ENCODE measurements at places on chromosomes 2 and 18. TPM values are rescaled to one million over a fixed set of nuclear protein-coding genes. Genes with fewer than 3 reads are reported as not detected.
A peak's percentile ranks its signal among the peaks of the same experiment; 100 is the strongest.

DNA sequence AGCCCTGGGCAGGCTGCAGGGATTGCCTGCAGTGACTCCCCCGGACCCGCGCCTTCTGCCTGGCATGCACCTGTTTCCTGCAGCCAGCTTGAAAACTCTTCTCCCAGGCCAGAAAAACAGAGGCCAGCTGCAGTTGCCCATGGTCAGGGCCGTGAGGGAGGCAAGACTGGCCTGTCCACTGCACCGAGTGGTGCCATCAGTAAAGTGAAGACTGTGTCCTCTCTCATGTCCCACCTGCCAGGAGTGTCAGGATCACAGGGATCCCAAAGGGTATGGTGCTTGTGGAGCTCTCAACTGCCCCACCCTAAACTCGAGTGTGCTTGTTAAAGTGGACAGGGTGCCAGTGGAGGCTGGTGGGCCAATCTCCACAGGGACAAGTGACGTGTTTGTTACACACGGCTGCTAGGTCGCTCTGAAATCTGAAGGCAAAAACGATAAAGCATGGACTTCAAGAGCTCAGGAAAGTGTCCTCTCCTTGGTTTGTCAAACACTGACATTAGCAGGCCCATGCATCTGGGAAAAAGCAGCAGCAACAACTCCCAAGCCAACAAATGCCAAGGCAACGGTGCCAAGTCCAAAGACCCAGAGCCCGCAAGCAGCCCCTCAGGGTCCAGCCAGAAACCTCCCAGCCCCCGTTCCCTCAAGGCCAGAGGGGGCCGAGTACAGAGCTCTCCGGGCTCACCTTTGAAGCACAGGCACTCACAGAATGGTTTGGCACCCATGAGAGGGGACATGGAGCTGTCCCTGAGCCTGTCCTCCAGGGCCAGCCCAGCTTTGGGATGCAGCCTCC is 213.2 kb downstream of the HDAC4 start:
- no peak overlapping the region for H3K27ac ChIP-seq
- H3K4me1 ChIP-seq, result peaks cover 4% of the 10 kb centered on the region
- H3K36me3 ChIP-seq, result peaks cover 26% of the 10 kb centered on the region
- no peak for DNase-seq

- H3K27me3 ChIP-seq, result no peaks in the 10 kb centered on the region
- H3K27ac ChIP-seq, result no peak overlapping the region
- no peaks in the 10 kb centered on the region for H3K4me1 ChIP-seq
- H3K4me3 ChIP-seq, result no peak overlapping the region
These were observed 11.8 kb upstream of the CATIP start for GRCh38 chr2:218344755-218345417.

DNA sequence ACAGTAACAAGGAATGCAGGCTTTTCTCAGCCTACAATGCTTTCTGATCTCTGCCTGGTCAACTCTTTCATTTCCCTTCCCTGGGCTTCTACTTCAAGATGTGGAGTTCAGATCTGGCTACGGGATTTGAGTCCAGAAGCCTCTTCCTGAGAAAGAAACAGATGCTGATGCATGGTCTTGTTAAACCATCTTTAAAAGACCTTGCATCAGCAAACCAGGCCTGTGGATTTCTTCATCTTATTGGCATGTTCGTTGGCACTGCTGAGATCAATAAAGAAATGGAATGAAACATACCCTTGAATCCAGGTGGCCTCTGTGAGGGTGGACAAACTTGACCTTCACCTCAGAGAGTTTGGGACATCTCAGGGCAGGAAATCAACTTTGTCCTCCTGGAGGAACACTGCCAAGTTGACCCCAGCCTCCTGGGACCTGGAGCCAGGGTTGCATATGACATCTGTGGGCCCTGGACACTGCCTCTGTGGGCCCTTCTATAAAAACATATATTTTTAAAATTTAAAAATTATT is 21.4 kb downstream of the IGFBP2 start:
- H3K4me3 ChIP-seq, result no peak overlapping the region
- no peak overlapping the region for H3K27ac ChIP-seq
- no peak for DNase-seq
- no peaks in the 10 kb centered on the region for H3K4me1 ChIP-seq

- H3K4me1 ChIP-seq, result no peaks in the 10 kb centered on the region
- no peak for DNase-seq
- H3K27me3 ChIP-seq, result peaks cover 3% of the 10 kb centered on the region
- H3K36me3 ChIP-seq, result no peaks in the 10 kb centered on the region
These were observed 421.3 kb upstream of the MMADHC start for GRCh38 chr2:150008901-150009300.

DNA sequence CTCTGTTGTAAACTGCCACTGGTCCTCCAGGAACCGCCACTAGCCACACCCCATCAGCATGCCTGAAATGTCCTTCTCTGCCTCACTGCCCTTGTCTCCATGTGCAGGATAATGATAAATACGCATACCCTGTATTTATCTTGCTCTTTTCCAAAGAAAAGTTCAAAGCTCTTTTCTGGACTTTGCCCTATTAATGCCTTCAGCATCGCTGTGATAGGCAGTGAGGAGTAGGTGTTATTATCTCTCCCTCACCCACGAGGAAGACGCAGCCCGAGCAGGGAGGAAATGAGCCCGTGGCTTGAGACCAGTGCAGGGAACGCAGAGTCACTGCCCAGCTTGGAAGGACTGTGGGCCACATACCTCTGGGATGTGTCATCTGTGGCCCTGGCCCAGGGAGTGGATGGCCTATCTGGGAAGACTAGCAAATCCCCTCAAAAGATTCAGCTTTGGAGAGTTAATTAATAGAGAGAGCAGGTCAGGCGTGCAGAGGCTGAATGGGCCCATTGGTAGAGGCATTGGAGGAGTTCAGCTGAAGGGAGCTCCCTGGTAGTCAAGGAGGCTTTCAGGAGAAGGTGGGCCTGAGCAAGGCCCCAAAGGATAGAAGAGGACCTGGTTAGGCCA is 39.5 kb upstream of the MCFD2 start:
- H3K4me3 ChIP-seq, result no peak overlapping the region
- peaks cover 11% of the 10 kb centered on the region for H3K4me1 ChIP-seq
- no peak for DNase-seq
- no peaks in the 10 kb centered on the region for H3K27me3 ChIP-seq
- H3K36me3 ChIP-seq, result peaks cover 39% of the 10 kb centered on the region
- H3K27ac ChIP-seq, result no peak overlapping the region

- H3K4me1 ChIP-seq, result no peaks in the 10 kb centered on the region
- DNase-seq, result no peak
- no peak overlapping the region for H3K27ac ChIP-seq
- no peaks in the 10 kb centered on the region for H3K27me3 ChIP-seq
- no peak overlapping the region for H3K4me3 ChIP-seq
- no peaks in the 10 kb centered on the region for H3K36me3 ChIP-seq
These were observed 20.1 kb downstream of the TMEM17 start for GRCh38 chr2:62485761-62486438.

DNA sequence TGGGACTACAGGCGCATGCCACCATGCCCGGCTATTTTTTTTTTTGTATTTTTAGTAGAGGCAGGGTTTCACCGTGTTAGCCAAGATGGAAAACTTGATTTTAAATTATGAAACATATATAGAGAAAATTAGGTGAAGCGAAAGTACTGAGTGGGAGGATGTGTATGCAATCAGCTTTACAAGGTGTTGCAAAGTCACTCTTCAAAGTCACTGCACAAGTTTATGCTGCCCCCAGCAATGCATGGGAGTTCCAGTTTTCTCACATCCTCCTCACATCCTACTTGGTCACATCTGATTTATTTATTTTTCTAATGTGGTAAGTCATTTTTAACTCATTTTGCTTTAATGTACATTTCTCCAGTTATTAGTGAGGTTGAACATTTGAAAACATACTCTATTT is 49.2 kb upstream of the CHN1 start:
- H3K27me3 ChIP-seq, result no peaks in the 10 kb centered on the region
- H3K4me1 ChIP-seq, result no peaks in the 10 kb centered on the region
- no peak for DNase-seq
- H3K36me3 ChIP-seq, result peaks cover 12% of the 10 kb centered on the region
- no peak overlapping the region for H3K27ac ChIP-seq

GRCh38 chr18:31598021-31598805 is 6.5 kb downstream of the TTR start:
- H3K27me3 ChIP-seq, result peaks cover 6% of the 10 kb centered on the region
- no peaks in the 10 kb centered on the region for H3K36me3 ChIP-seq
- H3K27ac ChIP-seq, result no peak overlapping the region

GRCh38 chr18:73681912-73682311 is 465.7 kb downstream of the FBXO15 start:
- H3K4me1 ChIP-seq, result no peaks in the 10 kb centered on the region
- H3K4me3 ChIP-seq, result no peak overlapping the region
- H3K36me3 ChIP-seq, result no peaks in the 10 kb centered on the region
- H3K27ac ChIP-seq, result no peak overlapping the region

GRCh38 chr2:96485751-96486651 is 19.2 kb downstream of the NEURL3 start:
- no peaks in the 10 kb centered on the region for H3K27me3 ChIP-seq
- peaks cover 49% of the 10 kb centered on the region for H3K4me1 ChIP-seq
- H3K36me3 ChIP-seq, result peaks cover 15% of the 10 kb centered on the region
- peak overlapping the region; percentile 99 for H3K27ac ChIP-seq
- peak overlapping the region; percentile 97 for H3K4me3 ChIP-seq

DNA sequence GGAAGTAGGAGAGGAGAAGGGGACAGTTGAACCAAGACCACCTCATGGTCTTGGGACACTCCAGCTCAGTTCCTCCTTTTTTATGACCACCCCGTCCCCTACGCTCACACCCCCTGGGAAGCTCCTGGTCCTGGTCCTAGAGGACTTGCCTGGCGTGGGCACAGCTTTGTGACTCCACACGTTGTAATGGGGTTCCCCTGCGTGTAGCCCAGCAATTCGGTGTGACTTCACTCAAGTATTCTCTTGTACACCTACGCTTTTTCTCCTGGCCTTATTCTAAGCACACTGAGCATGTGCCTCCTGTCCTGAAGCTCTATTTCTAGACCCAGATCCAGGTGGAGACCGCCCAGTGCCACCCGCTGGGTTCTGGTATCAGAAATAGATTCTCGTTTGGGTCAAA is 36.1 kb upstream of the B3GNT7 start:
- H3K4me3 ChIP-seq, result no peak overlapping the region
- H3K27me3 ChIP-seq, result no peaks in the 10 kb centered on the region
- peaks cover 8% of the 10 kb centered on the region for H3K4me1 ChIP-seq
- no peaks in the 10 kb centered on the region for H3K36me3 ChIP-seq

DNA sequence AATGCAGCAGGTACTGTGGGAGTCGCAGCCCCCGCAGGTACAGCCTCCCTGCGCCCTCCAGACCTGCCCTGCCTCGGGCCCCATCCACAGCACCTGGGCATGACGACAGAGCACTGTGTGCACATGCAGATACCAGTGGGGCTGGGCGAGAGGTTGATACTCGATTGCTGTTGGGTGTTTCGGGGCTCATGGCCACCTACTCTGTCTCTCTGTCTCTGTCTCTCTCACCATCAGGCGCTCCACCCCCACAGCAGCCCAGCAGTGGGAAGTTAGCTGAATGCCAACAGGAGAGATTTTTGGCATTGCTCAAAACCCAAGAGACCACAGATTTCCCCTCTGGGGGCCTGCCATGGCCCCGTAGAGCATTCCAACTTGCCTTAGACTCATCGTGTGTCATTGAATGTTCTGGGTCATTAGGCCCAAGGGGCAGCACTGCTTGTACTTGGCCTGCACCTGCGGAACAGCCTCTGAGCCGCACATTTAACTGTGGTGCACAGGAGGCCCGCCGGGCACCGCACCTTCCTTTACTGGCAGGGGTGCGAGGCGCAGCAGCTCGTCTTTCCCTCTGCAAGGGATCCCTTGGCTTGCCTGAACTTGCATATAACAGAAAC is 18.8 kb downstream of the KCNIP3 start:
- no peak overlapping the region for H3K27ac ChIP-seq
- no peak overlapping the region for H3K4me3 ChIP-seq
- H3K4me1 ChIP-seq, result no peaks in the 10 kb centered on the region
- peaks cover 2% of the 10 kb centered on the region for H3K27me3 ChIP-seq
- DNase-seq, result no peak

- peak overlapping the region; percentile 86 for H3K27ac ChIP-seq
- DNase-seq, result peak; percentile 30
- no peak overlapping the region for H3K4me3 ChIP-seq
- no peaks in the 10 kb centered on the region for H3K27me3 ChIP-seq
- H3K36me3 ChIP-seq, result peaks cover 36% of the 10 kb centered on the region
- H3K4me1 ChIP-seq, result peaks cover 17% of the 10 kb centered on the region
These were observed 11.1 kb downstream of the CFAP36 start for GRCh38 chr2:55530539-55531081.

DNA sequence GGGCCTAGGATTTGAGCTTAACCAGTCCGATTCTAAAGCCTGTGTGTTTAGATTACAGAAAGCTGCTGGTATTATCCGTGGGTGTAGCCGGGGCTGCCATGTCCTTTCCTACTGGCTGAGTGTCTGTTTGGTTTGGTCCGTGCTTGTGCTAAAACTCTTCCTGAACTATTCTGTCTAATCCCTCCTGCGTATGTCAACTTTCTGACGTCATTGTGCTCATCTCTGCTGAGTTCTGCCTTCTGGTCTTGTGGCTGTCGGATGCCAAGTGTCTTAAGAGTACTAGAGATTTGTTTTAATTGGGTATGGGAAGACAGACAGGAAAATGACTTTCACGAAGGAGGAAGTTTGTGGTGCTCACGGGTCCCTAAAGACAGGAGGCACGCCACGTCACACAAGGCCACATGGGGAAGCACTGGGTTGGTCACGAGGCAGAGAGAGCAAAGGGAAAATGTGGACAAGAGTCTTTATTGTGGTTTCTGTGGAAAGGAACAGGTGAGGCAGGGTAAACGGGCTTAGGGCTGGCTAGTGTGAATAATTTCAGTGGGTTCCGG is 31.8 kb upstream of the NTSR2 start:
- H3K27ac ChIP-seq, result no peak overlapping the region
- no peak overlapping the region for H3K4me3 ChIP-seq
- no peaks in the 10 kb centered on the region for H3K4me1 ChIP-seq
- H3K27me3 ChIP-seq, result no peaks in the 10 kb centered on the region
- DNase-seq, result no peak
- no peaks in the 10 kb centered on the region for H3K36me3 ChIP-seq

- H3K36me3 ChIP-seq, result no peaks in the 10 kb centered on the region
- peaks cover 25% of the 10 kb centered on the region for H3K27me3 ChIP-seq
- DNase-seq, result no peak
- peaks cover 5% of the 10 kb centered on the region for H3K4me1 ChIP-seq
These were observed 9.1 kb downstream of the ASAP2 start for GRCh38 chr2:9215680-9216079.

GRCh38 chr2:887639-888038 is 63.0 kb upstream of the SNTG2 start:
- H3K4me3 ChIP-seq, result no peak overlapping the region
- peaks cover 53% of the 10 kb centered on the region for H3K27me3 ChIP-seq
- H3K4me1 ChIP-seq, result peaks cover 3% of the 10 kb centered on the region
- H3K27ac ChIP-seq, result no peak overlapping the region
- no peak for DNase-seq

GRCh38 chr18:2027756-2028155 is 543.5 kb downstream of the METTL4 start:
- no peak overlapping the region for H3K4me3 ChIP-seq
- no peak for DNase-seq
- peaks cover 3% of the 10 kb centered on the region for H3K4me1 ChIP-seq
- no peaks in the 10 kb centered on the region for H3K36me3 ChIP-seq
- no peak overlapping the region for H3K27ac ChIP-seq
- peaks cover 5% of the 10 kb centered on the region for H3K27me3 ChIP-seq

REEP1 gene
- 0.37 TPM for total RNA-seq

HOXD12 gene
- not detected for total RNA-seq

TUBB8B gene
- not detected for total RNA-seq

C1GALT1C1L gene
- total RNA-seq, result not detected

CHRND gene
- not detected for total RNA-seq

MALL gene
- 0.17 TPM for total RNA-seq

CAB39 gene
- 97.5 TPM for total RNA-seq

TMEM178A gene
- total RNA-seq, result 0.55 TPM

POTEI gene
- not detected for total RNA-seq

FHL2 gene
- 1.8 TPM for total RNA-seq

PARD3B gene
- 0.15 TPM for total RNA-seq

MRPS5 gene
- total RNA-seq, result 90.4 TPM

DSC3 gene
- total RNA-seq, result not detected

Data from activated naive CD4-positive, alpha-beta T cell treated with anti-CD3 and anti-CD28 coated beads for 36 hours (primary cell).